Activated T-cell treated with anti-CD3 and anti-CD28 coated beads for 4 hours (primary cell): ENCODE measurements at places on chromosomes 2 and 18.

GRCh38 chr2:108946442-108946841 lies 42.6 kb downstream of the EDAR start:
- DNase-seq: no peak

DNA sequence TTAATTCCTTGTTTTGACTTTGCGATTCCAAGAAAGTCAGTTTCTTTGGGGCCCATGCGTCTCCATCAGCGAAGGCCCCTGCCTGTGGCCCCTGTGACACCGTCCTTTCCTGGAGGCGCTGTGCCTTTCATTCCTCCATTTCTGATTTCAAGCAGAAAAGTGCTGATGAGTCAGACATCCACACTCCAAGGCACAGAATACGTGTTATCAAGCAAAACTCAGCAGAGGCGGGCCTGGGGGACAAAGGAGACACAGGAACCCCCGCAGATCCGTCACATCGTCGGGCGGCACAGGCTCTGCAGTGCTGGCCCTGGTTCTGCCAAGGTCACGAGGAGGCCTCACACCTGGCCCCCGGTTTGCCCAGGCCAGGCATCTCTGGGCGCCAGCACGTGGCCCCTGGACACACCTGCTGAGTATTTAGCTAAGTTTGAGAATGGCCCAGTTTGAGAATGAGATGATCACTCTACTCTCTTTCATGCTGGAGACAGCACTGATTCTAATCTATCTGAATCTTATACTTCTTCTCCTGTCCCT lies 7.2 kb upstream of the SALL3 start:
- DNase-seq: no peak

DNA sequence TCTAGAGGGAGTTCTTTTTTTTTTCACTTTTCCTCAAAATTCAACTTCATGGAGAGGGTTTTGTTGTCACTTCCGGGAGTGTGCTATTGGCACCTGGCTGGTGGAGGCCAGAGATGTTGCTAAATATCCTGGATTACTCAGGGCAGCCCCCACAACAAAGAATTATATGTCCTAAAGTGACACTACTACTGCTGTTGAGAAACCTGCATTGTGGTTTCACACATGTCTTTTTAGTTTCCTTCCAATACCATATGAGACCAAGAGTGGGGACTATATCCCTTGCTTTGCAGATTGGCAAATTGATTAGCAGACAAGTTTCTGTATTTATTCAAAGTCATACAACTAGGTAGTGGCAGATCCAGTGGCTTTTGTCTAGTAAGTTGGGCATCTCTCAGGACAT lies 826.8 kb downstream of the TRIB2 start:
- no peak for DNase-seq

- no peak for DNase-seq
These were observed 136.5 kb downstream of the NR4A2 start for GRCh38 chr2:156196031-156196430.

DNA sequence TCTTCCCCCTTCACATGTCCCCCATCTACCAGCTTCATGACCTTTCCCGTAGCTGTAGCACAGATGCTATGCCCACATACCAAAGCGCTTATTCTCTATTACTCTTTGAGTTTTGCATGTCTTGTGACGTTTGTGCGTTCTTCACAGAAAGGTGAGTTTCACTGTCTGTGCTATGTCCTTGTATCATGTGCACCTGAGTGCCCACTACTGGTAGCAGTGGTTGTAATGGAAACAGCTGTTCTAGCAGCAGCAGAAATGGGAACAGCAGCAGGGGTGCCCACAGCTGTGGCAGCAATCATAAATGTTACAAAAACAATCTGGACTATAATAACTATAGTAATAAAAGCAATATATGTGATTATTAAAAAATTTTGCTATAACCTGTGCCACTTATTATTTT lies 127.1 kb downstream of the STK39 start:
- no peak for DNase-seq

DNA sequence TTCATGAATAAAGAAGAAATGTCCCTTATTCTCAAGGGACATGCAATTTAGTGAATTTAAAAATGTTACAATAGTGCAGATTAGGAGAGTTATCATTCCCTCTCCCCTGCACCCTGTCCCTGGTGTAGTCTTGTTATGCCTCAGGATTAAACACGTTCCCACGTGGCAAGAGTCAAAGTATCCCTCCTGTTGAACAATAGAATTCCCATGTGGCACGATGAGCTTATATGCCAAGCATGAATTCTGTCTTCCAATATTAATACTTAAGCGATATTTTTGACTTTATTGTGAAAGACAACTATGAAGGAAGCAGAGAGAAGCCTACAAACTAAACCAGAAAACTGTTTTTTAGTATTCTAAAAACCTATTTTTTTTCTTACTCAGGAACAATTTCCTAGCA lies 36.7 kb upstream of the SPAG16 start:
- no peak for DNase-seq

DNA sequence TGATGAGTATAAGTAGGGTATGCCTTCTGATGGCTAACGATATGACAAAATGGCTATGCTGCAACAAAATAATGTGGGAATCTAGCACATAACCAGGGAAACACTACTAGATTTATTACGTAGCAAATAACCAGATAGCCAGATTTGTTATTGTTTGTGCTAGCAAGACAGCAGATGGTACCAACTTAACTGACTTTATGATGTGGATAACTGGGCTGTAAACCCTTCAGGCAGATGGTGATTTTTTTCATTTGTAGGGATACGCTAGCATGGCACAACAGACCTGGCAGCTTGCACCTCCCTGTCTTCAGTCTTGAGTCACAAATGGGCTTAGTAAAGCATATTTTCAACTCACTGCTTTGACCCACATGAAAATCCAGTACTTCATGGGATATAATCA lies 48.7 kb downstream of the PRELID3A start:
- no peak for DNase-seq

DNA sequence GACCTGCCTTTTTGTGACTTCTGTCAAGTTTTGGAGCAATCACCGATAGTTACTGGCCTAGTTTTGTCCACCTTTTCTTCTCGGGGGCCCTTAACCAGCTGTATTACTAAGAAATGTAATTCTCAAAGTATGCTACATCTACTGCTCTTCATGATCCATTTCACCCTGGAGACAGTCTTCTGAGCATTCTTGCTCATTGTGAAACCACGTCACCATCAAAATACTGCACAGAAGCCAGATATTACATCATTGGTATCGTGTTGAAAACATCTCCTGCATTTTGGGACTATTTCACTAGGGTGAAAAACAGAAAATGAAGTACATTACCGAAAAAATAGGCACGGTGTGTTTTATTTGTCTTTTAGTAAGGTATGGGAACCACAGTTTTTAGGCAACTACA lies 11.7 kb downstream of the LYPD6B start:
- no peak for DNase-seq

DNA sequence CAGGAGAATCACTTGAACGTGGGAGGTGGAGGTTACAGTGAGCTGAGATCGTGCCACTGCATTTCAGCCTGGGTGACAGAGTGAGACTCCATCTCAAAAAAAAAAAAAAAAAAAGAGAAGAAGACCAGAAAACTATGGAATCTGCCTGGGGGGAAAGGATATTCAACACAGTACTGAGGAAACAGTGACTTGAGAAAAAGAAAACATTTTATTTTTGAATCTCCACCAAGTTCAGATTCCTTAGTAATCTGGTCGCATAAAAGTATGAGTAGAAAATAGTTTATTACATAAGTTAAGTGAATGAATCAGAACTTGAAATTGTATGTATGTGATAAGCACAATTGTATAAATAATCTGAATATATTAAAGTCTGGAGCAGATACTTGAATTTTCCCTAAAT lies 13.0 kb upstream of the HAT1 start:
- no peak for DNase-seq

DNA sequence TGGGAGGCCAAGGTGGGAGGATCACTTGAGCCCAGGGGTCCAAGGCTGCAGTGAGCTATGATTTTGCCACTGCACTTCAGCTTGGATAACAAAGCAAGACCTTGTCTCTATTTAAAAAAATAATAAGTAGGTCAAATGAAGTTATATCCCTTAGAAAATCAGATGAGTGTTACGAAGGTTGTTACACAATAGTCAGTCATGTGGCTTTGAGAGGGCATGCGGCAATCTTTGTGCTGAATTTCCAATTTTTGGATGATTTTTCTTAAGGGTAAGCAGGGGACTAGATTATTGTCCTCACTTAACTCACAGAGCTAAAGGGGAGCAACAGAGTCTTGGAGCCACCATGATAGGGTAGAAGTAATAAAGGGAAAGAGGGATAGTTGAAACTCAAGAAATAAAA lies 71.8 kb downstream of the B3GNT2 start:
- DNase-seq: no peak

DNA sequence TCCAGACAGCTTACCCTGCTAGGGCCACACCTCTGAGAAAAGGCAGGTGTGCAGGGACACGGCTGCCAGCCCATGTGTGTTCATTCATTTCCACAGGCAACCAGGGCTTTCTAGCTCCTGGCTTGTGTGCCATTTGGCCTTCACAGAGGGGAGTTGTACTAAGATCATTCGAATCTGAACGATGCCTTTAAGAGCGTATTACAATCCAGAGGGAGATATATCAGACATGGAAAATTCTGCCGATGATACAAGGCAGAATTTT lies 64.2 kb upstream of the OTOF start:
- no peak for DNase-seq

DNA sequence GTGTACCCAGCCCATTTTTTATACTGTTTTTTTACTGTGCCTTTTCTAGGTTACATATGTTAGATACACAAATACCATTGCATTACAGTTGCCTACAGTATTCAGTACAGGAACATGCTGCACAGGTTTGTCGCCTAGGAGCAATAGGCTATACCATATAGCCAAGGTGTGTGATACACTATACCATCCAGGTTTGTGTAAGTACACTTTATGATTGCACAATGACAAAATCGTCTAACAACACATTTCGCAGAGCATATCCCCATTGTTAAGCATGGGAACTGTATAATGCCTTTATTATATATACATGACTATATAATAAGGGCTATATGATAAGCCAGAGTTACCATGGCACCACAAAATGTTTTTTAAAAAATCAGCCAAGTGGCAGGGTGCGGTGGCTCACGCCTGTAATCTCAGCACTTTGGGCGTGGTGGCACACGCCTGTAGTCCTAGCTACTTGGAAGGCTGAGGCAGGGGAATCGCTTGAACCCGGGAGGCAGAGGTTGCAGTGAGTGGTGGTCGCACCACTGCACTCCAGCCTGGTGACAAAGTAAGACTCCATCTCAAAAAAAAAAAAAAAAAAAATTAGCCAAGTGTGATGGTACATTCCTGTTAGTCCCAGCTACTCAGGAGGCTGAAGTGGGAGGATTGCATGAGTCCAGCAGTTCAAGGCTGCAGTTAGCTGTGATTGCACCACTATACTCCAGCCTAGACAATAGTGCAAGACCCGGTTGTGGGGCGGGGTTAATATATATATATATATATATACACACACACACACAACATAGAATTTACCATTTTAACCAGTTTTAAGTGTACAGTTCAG lies 2.8 kb upstream of the CENPA start:
- no peak for DNase-seq

DNA sequence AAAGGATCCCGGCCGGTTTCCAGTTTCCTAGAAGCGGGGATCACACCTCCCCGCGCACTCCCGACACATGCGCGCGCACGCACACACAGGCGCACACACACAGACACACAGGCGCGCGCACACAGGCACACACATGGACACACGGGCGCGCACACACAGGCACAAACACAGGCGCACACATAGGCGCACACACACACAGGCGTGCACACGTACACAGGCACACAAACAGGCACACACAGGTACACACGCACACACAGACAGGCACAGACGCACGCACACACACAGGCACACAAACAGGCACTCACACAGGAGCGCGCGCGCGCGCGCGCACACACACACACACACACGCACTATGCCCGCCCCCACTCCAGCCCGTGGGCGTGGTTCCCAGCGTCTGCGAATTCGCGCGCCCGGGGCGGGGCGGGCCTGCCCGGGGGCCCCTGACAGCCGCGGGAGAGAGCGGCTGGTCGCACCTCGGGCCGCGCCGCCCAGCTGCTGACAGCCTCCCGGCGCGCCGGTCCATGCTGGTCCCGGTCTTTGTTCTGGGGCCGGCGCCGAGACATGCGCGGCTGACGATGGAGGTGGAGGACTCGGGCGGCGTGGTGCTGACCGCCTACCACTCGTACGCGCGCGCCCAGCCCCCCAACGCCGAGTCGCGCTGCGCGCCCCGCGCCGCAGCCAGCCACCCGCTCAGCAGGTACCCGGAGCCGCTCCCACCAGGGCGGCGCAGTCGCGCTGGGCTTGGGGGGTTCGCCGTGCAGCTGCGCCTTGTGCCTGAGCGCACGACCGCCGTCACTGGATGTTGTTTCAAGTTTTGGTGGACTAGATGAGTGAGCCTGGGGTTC lies at the start of gene ARHGAP28:
Gene ARHGAP28 (plus strand): TSS at position 470 of the 845 bp plus-strand sequence. CDS start 106 bp downstream, at position 576.
- no peak for DNase-seq

GRCh38 chr2:76997296-76997695 lies 524.9 kb downstream of the LRRTM4 start:
- DNase-seq: no peak

- DNase-seq: no peak
These were observed 85.4 kb downstream of the MBD5 start for GRCh38 chr2:148106331-148106730.

DNA sequence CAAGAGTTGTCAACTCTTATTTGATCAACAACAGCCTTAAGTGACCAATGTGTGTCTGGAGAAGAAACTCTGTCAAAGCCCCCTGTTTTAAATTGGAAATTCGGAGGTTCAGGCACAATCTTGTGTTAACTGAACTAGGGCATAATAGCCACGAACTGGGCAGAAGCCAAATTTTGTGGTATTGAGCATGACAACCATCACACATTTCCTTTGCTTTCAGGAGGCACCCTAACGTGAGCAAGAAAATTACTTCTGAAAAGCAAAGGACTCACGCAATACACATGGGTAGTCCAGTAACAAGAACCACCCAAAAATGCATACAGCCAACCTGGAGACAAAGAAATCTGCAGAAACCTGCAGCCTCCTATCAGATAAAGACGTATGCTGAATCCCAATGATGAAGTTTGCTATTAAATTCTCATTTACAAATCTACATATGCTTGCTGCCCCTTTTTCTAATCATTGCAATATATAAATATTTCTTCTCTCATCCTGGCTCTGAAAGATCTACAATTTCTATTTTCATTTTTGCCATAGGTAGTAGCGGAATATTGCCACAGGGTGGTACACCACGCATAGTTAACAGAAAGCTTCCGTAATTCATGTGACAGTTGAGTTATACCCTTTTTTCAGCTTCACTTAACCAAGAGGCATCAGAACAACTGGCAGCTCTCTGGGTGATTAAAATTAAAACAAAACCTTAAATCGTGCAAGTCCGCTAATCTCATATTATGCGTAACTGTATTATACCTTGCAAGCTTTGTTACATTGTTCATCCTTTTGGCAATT lies 495.8 kb downstream of the NRXN1 start:
- no peak for DNase-seq
